HS-5 (cell line): ENCODE measurements at places on chromosomes 16 and 17.

- DNase-seq: no peak
Observed at GRCh38 chr16:3101841-3102470, 2.9 kb upstream of the ZSCAN10 start.

- DNase-seq: no peak
Observed at GRCh38 chr16:50153596-50154419, 702 bp downstream of the TENT4B start.

DNA sequence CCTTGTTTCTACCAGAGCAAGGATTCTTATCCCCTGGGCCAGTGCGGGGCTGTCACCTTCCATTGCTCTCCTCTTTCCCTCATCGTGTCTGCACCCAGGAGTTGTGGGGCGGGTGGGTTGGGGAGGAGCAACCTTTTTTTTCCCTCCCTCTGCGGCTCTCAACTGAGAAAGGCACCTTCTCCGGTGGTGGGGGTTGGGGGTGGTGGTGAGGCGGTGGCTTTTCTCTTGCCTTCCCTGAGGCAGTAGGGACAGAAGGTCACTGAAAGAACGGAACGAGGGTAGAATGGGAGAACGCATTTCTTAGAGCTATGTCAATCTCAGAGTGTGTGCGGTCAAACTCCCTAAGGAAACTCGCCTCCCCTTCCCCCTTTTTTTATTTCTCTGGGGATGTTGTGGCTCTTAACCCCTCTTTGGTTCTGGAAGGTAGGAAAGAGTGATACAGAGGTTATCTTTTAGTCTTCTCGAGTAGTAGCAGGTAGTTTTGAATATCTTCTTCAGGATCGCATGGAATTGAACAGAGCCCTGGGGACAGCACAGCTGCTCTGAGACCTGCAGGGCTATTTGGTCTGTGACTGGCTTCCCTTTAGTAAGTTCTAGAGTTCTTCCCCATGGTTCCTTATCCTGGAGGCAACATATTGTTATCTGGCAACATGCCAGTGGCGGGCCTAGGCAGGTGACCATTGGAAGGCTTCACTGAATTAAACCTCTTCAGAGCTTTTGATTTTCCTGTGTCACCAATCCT lies 994 bp downstream of the CLTC start:
- DNase-seq: no peak

DNA sequence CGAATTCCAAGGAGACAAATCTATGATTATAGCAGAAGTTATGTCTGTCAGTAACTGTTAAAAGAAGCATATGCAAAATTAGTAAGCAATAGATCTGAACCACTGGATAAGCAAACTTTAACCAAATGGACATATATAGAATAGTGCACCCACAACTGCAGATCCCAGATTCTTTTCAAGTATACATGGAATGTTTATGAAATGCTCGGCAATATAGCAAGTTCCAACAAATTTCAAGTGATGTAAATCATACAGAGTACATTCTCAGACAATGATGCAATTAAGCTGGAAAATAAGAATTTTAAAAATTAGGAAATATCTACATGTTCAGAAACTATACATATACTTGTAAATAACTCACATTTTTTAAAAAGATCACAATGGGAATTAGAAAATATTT lies 8.4 kb upstream of the HELZ start:
- no peak for DNase-seq

- DNase-seq: peak; percentile 52
Observed at GRCh38 chr16:21156767-21157467, 1.6 kb upstream of the LDAF1 start.
